ENCODE measurements at places on chromosomes 4 and X.

DNA sequence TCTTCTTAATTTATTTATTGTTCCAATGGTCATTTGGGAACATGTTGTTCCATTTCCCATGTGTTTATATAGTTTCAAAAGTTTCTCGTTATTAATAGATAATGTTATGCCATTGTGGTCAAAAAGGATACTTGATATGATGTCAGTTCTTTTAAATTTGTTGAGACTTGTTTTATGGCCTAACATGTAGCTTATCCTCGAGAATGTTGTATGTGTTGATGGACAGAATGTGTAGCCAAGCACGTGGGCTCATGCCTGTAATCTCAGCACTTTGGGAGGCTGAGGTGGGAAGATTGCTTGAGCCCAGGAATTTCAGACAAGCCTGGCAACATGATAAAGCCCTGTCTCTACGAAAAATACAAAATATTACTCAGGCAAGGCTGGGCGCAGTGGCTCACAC lies 168.5 kb upstream of the USP38 start:
- no peak for DNase-seq

DNA sequence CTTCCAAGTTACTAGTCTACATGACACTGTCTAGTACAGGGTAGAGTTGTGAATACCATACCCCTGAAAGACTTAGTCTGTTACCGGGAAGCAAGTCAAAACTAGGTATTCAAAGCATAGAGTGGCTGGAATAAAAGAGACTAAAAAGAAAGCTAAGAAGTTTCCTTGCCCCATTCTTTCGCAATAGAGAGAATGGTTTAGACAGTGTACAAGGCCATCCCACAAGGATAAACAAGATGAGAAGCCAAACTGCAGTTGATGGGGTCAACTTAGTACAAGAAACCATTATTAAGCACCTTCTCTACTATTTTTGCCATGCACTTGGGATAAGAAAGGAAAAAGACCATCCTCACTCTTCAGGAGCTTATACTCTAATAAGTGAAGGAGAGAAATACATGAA lies 30.3 kb downstream of the AMMECR1 start:
- DNase-seq, result peak; percentile 27

DNA sequence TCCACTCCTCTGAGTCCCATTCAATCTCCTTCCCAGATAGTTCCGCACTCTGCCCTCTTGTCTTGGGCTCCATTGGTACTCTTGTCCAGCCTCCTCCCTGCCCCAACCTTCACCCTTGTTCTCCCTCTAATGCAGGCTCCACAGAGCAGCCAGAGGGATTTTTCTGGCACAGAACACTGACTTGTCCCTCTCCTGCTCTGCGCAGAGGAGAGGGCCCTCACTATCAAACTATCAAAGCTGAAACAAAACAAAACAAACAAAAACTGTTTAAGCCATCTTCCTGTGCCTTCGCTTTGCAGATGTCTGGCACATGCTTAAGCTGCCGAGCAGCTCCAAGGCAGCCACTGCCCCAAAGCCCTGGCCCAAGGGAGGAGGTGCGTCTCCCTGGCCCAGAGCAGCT lies 2.9 kb downstream of the CNGA2 start:
- no peak for DNase-seq

- peak; percentile 2 for DNase-seq
Observed at GRCh38 chr4:84678976-84679744, 96.2 kb downstream of the CDS1 start.

GRCh38 chrX:45697591-45697990 lies 496.9 kb upstream of the DIPK2B start:
- DNase-seq, result peak; percentile 89

DNA sequence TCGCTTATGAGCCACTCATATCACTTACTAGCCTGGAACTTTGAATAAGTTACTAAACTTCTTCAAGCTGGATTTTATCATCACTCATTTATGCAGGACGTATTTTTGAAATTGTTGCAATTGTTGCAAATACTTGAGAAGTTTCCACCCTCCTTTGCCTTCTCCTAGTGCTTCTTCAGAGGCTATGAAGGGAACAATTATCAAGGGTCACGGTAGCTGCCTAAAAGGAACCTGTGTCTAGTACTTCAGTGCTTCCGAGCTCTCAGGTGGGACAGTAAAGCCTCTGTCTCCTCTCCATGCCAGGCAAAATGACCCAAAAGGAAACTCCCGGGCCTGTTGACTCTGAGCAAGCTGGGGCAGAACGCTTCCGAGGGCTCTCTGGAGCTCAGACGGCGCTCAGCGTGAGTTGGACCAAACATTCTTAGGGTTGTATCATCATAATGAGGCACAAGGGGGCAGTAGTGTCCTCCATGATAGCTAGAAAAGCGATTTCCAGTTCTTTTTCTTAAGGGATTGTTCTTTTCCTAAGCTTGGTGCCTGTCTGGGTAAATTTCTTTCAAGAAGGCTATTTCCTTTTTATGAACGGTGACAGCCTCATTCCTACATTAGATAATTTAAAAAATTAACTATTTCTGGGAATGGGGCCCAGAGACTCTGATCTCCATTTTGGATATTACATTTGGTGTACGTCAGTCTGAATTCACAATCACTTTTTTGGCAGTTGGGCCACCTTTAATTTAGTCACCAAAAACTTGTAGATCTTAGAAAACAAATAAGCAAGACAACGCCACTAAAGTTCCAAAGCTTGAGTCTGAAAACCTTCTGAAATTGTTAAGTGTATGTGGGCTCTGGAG lies 73.1 kb downstream of the PACRGL start:
- peak; percentile 82 for DNase-seq

- DNase-seq, result no peak
Observed at GRCh38 chr4:123284168-123284567, 112.4 kb upstream of the SPRY1 start.

GRCh38 chrX:69158166-69158980 lies 6.9 kb downstream of the PJA1 start:
- DNase-seq, result peak; percentile 72

DNA sequence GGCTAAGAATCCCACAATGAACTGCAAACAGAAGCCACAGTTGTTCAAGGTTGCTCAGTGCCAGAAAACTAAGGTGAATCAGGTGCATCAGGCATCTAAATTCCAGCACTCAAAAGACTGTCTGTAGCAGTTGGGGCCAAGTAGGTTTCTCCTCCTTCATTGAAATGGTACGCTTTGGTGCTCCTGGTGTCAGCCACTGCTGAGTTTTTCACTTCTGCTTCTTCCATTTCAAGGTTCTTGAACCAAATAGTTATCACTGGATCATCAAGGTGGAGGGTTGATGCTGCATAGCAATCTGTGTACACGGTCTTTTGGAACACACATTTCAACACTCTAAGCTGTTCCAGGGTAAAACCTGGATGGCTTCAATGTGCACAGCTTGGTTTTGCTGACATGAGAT lies 74.4 kb downstream of the TMA16 start:
- DNase-seq, result no peak

DNA sequence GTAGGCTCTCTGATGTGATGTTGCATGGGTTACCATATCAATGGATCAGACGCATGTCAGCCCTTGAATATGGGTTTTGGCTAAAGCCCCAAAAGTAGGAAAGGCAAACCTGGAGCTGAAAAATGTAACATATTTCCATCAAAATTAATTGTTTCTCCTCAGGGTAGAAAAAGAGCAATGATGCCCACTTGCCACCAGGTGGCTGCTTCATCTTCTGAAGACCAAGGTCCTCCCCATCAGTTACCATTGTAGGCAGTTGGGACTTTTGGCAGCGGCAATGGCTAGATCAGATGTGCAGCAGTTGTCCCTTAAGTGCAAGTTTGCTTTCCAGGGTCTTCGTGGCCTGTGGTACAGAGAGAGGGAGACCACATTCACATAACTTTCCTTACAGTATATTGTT lies 118.2 kb downstream of the NAF1 start:
- peak; percentile 67 for DNase-seq

DNA sequence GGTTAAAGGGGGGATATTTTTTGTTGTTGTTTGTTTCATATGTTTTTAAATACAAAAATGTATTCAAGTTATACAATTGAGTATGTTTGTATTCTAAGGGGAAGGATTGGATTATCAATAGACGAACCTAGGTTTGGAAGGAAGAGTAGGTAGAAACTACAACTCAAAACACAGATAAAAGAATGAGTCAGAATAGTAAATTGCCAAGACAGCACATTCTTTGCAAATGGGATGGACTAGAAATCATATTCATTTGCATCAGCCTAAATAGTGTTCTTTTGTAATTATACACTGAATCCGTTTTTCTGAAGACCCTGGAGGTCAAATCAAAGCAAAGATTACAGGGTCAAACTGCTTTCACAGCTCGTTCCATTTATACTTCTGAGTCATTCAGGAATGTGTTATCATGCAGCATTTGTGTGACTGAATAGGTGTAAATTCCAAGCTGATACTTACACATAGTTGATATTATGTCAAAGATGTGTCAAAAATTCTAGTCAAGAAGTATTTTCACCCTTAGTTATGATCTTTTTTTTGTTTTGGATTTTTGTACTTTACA lies 273.3 kb upstream of the FAT4 start:
- peak; percentile 13 for DNase-seq

GRCh38 chr4:71872221-71872620 lies 88.3 kb upstream of the GC start:
- DNase-seq, result no peak

DNA sequence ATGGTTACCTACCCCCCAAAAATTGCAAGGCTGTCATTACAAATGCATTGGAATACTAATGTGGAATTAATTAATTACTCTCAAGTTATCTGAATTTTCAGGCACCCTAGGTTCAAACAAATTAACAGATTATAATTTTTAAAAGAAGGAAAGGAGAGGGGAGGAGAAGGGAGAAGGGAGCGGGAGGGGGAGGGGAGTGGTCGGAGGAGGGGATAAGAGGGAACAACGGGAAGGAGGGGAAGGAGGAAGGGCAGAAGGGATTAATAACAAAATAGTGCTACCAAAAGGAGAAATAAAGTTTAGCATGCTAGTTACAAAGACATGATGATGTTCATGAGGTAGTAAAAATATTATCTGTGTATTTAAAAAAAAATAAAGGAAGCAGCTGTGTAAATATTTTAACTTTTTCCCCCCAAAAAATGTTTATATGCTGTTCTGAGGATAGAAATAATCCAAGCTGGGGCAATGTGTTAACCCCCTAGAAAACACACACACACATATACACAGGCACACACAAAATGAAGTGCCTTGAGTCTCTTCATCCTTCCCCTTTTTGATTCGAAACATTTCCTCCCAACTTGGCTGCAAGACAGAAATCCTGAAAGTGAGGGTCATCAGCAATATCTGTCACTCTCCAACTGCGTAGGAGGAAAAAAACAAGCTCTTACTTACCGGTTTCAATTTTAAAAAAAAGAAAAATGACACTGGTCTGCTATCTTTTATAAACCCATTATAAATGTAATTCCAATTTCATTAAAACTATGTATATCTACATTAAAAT lies 58.8 kb downstream of the PPP3CA start:
- no peak for DNase-seq

DNA sequence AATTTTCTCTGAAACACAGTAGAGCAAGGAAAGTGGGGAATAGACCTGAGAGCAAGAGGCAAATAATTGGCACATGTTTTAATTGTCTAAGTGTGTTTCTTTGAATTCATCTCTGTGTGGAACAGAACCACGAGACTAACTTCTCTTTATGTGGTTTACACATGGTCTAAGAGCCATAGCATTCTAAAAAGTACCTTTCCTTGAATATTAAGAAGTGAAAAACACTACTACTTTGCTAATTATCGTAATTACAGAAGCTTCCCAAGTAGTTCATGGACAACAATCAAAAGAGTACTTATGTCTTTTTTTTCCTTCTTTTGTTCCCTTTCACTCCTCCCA lies 2.9 kb upstream of the CYBB start:
- no peak for DNase-seq

GRCh38 chrX:43618366-43619205 lies 37.5 kb upstream of the MAOA start:
- DNase-seq, result no peak

DNA sequence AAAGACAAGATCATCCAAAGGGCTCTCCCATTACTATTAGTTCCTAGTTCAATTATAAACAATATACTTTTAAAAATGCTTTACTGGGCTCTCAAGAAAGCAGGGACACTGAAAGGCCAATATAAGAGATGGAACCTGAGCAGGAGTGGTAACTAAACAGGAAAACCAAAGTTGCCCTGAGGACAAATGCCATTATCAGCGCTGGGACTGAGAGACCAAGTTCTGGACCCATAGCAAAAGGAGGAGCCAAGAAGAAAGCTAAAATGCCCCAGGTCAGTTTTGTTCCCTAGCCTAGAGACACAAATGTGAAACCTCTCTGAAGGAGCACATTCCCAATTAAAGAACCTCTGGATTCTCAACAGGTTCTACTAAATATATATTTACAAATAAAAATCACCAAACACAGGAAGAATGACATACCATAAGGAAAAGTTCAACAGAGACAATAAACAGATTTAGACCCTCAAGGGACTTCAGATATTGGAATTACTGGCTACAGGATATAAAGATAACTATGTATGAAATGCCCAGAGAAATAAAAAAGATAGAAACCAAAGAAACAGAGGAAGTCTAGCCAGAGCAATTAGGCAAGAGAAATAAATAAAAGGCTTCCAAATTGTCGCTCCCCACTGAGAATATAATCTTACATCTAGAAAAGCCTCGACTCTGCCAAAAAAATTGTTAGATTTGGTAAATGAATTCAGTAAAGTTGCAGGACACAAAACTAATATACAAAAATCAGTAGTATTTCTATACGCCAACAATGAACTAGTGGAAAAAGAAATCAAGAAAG lies 67.1 kb downstream of the KLHL8 start:
- DNase-seq, result no peak

DNA sequence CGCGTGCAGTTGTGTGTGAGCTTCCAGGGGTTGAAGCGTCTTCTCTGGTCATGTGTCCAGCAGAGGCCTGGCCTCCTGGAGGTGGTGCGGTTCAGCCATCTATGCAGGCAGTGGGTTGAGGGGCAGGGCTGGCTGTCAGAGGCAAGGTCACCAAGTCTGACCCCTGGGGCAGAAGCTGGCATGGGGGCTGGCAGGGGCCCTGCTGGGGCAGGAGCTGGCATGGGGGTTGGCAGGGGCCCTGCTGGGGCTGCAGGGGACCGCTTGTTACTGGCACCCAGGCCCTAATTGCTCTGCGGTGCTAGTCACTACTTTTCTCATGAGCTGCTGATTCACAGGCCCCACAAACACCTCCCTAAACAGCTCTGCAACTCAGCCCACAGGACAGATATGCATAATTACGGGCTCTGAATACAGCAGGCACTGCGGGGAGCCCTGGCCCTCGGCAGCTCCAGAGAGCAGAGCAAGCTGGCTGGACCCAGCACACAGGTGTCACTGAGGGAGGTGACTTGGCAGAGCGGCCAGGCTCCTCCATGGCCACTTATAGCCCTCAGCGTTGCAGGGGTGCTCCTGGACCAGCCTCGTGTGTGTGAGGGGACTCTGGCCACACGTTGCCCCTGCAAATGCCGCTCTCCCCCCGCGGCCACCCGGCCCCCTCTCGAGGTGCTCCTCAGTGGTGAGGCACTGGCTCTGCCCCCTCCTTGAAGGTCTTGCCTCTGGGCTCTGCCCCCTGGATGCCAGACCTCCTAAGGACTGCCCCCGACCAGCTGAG lies 32.7 kb downstream of the CPLX1 start:
- peak; percentile 29 for DNase-seq

DNA sequence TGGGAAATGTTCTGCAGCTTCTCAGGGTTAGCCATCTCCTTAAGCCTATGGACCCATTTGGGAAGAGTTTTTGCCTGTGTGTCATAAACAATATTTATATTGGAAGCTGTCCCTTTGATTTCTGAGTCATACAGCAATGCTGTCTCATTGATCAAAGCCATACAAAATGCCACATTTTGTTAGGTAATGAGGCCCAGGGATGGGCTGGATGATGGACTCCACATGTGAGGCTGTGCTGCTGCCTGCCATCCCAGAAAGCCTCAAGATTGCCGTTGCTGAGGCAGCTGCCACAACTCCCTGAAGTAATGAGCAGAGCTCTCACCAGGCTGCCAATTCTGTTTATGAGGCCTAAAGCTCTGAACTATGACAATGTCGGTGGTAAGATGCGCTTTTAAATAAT lies 12.2 kb upstream of the GJB1 start:
- DNase-seq, result peak; percentile 50
